Stimulated activated CD8-positive, alpha-beta memory T cell treated with anti-CD3 and anti-CD28 coated beads, Interleukin-4, amount 100 ng/mL, for 1 hour (primary cell): ENCODE measurements at places on chromosomes 3 and 15.

DNA sequence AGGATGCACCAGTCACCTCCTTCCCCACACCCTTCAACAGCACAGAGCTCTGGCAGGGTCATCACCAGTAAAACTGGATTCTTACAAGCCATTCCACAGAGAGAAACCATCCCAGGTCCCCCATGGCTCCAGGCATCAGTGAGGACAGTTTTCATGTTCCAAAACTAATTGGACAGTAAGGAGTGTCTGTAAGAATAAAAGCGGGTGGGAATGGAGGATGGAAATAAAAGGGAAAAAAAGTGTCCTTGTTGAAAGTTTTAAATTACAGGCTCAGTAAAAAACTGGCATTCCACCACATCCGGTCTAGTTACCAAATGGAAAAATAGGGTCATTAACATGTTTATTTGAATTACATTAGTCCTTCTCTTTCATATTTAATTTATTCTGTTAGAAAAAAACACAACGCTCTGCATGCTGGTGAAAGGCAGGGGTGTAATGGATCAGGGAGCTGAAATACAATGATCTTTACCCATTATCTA is 117.4 kb downstream of the TIGIT start:
- DNase-seq: no peak

DNA sequence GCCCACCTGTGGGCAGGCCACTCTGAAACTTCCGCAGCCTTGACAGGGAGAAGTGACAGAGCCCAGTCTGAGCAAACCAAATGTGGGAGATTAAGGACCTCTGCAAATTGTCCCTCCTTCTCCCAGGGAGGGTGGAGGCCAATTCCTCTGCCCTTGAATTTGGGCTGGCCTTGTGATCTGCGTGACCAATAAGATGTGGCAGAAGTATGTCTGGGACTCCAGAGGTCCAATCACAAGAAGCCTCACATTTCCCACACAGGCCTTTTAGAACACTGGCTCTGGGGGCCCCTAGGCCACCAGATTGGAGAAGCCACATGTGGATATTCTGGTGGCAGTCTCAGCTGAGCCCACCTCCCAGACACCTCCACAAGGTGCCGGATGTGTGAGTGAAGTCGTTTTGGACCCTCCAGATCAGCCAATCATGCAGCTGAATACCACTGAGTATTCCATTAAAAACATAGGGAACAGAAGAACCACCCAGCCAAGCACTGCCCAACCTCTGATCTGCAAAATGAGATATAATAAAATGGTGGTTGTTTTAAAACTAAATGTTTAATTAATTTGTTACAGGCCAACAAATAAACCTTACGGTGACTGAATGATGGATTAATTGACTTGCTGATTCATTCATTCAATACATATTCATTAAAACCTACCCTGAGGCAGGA is 150.3 kb downstream of the NUP210 start:
- DNase-seq: no peak

DNA sequence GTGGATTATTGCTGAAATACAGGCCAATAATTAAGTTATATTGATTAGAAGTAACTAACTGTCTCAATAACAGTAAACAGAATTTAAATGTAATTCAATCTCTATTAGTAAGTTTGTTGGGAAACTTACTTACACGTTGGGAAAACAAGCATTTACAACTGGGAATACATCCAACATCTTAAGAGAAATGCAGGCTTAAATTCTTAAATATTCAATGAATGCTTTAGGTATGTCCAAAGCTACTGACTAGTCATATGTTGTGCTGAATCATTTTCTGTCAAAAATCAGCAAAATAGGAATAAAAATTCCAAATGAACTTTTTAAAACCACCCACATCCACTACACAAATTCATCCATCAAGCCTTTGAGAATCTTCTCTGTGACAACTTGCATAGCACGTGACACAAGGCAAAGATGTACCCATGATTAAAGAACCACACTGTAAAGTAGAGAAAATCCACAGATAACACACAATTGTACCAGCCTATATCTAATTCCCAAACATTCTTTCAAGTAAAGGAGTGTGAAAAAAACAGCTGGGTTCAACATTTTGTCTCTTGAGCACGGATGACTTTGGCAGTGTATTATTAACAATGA is 60.0 kb downstream of the NMNAT3 start:
- DNase-seq: no peak

DNA sequence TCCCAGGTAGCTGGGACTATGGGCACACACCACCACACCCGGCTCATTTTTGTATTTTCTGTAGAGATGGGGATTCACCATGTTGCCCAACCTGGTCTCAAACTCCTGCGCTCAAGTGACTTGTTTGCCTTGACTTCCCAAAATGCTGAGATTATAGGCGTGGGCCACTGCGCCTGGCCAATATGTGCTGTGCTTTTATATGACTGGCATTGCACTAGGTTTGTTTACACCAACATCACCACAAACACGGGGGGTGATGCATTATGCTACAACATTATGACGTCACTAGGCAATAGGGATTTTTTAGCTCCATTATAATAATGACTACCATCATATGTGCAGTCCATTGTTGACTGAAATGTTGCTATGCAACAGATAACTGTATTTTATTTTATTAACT is 6.9 kb downstream of the APH1B start:
- no peak for DNase-seq

- DNase-seq: no peak
Measured at GRCh38 chr3:116020495-116020894, 397.2 kb downstream of the GAP43 start.
